Thoracic aorta (tissue), 2 donors: ENCODE measurements at places on chromosomes 5 and 9. TPM values are rescaled to one million over a fixed set of nuclear protein-coding genes. Genes with fewer than 3 reads are reported as not detected.
A peak's percentile ranks its signal among the peaks of the same experiment; 100 is the strongest.

Gene TEX48
- total RNA-seq, result not detected

- no peak for DNase-seq
Observed at GRCh38 chr5:85533341-85534047, 1084.2 kb upstream of the COX7C start.

Gene SLC36A2
- not detected for total RNA-seq

Gene ANKRD34B
- total RNA-seq, result not detected

DNA sequence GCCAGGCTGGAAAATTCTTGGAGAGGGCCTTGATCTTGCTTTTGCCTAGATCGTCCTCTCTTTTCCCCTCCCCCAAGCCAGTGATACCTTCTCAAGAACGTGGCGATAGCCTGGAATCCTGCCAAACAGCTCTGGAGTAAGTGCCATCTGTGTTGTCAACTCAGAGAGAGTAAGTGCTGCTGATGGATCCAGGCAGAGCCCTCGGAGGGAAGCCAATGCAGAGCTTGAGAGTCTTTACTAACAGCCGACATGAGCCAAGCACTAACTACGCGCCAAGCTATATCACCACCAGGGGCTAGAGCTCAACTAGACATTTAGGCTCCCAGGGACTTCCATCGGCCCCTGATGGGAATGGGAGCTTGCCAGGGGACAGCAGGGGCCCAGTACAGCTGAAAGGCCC lies 17.6 kb downstream of the RAPGEF1 start:
- no peak for DNase-seq

DNA sequence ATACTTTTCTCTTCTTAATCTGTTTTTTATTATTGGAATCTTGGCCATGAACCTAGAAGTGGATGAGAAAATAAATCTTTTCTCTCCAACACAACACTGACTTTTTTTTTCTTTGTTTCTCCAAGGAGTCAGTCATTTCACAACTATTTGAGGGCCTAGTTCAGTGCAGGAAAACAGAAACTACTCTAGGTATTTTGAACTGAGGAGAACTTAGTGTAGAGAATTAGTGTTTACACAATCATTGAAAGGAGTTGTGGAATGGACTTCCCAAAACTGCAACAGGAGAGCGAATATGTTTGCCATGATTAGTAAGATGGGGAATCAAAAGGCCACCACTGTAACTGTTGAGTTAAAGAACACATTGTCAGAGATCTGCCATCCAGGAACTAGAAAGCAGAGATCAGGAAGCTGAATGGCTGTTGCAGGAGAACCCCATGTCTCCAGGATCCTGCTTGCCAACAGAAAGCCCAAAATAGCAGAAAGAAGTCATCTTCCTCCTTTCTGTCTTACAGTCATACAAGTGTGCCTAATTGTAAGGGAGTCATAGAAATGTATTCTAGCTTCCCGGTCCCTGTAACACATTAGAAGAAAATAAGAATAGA lies 20.3 kb upstream of the PCDH1 start:
- DNase-seq, result no peak

GRCh38 chr9:98412101-98412842 lies 156.8 kb upstream of the TBC1D2 start:
- DNase-seq, result no peak

DNA sequence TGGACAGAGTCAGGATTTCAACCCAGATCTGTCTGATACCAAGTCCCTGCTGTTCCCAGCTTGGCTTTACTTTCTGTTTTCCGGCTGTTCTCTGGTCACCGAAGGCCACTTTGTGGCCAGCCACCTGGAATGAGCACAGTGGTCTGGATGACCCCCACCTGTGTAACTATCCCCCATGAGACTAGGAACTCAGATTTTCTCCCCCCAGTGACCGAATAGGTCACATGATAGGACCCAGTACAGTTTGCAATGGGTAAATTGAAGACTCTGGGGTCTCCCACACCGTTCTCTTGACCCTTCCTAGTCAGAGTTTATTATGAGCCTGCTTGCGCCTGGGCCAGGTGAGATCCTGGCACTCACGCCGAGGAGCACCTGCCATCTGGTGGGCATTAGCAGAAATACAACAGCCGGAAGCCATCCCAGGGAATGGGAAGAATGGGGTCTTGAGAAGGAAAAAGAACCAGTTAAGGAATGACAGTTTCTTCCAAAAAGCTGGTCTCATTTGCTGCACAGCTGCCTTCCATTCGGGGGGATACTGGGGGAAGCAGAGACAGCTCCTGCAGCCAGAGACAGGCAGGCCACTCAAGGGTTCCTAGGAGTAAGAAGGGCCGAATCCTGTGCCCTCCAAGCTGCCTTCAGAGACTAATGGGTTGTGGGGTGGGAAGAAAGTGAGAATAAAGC lies 7.1 kb downstream of the PHYHD1 start:
- no peak for DNase-seq

GRCh38 chr9:16191691-16192402 lies 639.0 kb downstream of the CCDC171 start:
- peak; percentile 36 for DNase-seq

Gene DTWD2
- total RNA-seq, result 8.7 TPM

- DNase-seq, result no peak
Observed at GRCh38 chr9:113886466-113886865, 10.4 kb downstream of the ZNF618 start.

DNA sequence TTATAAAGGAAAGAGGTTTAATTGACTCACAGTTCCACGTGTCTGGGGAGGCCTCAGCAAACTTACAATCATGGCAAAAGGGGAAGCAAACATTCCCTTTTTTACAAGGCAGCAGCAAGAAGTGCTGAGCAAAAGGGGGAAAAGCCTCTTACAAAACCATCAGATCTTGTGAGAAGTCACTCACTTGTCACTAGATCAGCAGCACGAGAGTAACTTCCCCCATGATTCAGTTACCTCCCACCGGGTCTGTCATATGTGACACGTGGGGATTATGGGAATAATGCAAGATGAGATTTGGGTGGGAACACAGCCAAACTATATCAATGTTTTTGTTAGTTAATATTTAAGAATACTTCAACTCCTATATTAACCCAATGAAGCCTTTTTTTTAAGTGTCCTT lies 275.2 kb upstream of the CDH9 start:
- DNase-seq, result no peak

DNA sequence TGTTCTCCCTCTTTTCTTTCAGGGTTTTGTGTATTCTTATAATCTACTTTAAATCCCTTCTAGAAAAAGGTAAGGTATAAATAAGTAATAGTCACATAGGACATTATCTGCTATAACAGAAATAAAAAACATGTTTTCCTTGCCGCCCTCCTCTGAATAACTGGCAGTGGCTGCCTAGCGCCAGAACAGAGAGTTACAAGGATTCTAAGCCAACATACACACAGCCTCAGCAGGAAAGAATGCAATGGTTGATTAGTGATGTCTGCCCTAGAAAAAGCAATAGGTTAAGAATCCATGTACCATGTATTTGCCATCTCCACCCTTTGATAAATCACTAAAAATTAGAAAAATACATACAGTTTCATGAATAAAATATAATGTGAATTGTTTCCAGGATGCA lies 4.9 kb downstream of the MED27 start:
- peak; percentile 9 for DNase-seq

- no peak for DNase-seq
Observed at GRCh38 chr5:36423578-36424307, 122.0 kb upstream of the RANBP3L start.

DNA sequence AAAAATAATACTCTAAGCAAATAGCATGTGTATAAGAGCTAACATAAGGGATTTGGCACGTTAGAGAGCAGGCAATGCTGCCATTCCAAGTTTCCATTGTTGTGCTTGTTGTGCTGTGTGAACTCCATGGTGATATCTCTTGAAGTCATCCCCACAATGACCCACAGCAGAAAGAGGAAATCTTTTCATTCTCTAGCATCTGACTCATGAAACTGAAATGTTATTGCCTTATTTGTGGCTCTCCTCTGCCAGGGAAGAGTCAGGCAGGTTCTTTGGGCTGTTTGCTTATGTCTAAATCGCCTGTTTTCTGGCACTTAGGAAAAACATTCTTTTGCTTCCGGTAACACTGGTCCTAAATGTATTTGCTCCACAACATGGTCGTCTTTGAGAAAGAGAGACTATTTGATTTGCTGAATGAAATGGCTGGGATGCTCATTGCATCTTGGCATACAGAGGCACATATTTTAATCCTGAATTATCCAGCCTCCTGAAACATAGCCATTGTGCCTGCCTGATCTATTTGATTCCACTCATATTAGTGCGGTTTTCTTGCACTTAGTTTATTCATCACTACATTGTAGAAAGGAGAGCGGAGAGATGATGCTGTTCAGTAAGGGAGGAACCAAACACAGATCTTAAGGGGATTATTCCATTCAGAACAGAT lies 188.8 kb downstream of the CSNK1G3 start:
- no peak for DNase-seq

DNA sequence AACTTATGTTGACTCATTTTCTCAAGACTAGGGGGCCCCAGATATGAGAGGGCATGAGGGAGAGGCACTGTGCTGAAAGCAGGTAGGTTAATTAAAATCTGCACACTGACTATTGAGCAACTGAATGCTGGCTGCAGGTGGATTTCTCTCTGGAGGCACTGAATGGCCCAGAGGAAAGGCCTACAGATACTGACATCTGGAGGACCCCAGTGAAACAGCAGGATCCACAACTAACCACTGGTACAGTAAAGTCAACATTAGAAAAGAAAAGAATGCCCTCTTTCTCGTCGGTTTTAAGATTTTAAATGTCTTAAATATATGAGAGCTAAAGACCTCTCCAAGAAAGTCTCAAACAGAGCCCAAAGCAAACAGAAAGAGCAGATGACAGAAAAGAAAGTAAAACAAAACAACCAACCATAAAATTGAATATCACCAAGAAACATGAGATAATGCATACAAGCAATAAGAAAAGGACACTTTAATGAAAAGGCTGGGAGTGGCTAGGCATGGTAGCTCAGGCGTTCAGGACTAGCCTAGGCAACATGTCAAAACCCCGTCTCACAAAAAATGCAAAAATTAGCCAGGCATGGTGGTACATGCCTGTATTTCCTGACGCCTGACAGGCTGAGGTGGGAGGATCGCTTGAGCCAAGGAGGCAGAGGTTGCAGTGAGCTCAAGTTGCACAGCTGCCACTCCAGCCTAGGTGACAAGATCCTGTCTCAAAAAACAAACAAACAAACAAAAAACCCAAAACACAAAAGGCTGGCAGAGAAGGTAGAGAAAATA lies 43.3 kb downstream of the PUM3 start:
- no peak for DNase-seq

Gene MYOT
- 16.3 TPM for total RNA-seq

Gene CERCAM
- total RNA-seq, result 51.8 TPM

DNA sequence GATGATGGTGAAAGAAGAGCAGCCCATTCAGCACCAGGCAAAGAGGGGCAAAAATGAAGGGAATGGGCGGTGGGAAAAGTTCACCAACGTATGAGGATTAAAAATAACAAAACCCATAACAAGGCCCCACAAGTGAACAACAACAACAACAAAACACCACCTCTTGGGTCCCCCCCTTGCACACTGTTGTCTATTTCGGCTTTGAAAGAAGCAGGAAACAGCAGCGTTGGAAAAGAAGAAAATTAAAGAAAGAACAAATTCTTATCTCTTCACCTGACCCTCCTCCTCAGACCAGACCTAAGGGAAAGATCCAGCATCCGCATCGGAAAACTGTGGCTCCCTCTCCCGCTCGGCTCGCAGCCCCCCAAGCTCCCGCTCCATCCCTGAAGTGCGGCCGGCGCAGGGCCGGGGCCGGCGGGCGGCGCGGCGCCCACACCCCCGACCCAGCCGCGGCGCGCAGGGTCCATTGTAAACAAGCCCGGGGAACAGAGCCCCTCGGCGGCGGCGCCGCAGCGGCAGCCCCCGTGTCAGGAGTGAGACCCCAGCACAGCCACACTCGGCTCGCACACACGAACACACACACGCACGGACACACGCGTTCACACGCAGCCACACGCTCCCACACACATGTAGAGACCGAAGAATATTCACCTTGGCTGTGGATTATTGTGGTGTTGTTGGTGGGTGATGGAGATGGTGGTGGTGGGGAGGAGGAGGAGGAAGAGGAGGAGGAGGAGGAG lies 535 bp downstream of the RFX3 start:
- no peak for DNase-seq

Gene MVB12B
- total RNA-seq, result 21.7 TPM

Gene SURF2
- 7.0 TPM for total RNA-seq

Gene ACSL6
- 1.6 TPM for total RNA-seq
